ENCODE measurements at places on chromosomes 16 and 17.

GRCh38 chr16:54577651-54578128, 291.1 kb upstream of the IRX3 start:
- DNase-seq: no peak

- peak; percentile 33 for DNase-seq
Measured at GRCh38 chr16:78844682-78845081, 745.2 kb downstream of the WWOX start.

- DNase-seq: no peak
Measured at GRCh38 chr16:89187032-89187769, 13.1 kb downstream of the SLC22A31 start.

GRCh38 chr16:1923299-1924034, 5.3 kb upstream of the HS3ST6 start:
- DNase-seq: peak; percentile 54

DNA sequence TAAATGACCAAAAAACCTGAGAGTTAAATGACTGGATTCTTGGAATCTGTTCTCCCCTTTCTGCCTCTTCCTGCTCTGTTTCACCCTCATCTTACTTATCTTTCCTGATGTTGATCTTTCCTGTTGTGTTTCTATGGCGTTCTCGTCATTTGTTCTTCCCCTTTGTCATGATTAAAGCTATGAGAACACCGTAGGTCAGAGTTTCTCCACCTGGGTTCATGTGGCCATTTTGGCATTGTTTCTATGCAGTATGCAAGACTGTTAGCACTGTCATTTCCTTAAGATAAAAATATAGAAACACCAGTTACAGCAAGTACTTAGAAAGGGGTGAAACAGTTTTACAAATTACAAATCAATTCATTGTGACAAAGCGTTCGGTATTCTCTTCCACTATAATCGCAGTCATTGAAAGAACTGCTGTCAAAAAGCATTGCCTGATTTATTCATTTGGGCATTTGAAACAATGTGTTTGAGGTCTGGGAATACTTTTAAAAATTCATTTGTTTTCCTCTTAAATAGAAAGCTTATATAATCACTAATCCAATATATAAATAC, 166.0 kb downstream of the PHKB start:
- DNase-seq: no peak

DNA sequence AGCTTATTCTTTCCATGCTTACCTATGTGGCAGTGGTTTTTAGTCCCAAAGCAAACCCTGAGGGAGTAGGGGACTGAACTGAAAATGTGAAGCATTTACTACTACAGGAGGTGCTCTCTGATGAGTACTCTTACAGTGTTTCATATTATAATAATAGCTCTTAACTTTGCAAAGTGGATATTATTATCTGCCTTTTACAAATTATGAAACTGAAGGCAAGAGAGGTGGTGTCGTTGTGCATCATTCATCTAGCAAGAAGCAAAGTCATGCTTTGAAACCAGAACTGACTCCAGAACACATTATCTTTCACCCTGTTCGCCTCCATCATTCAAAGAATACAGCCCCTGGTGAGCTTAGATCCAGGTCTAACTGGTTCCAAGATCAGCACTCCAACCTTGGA, 8.2 kb upstream of the KCNH6 start:
- no peak for DNase-seq

GRCh38 chr17:77667478-77667877, 291.0 kb upstream of the TNRC6C start:
- no peak for DNase-seq

DNA sequence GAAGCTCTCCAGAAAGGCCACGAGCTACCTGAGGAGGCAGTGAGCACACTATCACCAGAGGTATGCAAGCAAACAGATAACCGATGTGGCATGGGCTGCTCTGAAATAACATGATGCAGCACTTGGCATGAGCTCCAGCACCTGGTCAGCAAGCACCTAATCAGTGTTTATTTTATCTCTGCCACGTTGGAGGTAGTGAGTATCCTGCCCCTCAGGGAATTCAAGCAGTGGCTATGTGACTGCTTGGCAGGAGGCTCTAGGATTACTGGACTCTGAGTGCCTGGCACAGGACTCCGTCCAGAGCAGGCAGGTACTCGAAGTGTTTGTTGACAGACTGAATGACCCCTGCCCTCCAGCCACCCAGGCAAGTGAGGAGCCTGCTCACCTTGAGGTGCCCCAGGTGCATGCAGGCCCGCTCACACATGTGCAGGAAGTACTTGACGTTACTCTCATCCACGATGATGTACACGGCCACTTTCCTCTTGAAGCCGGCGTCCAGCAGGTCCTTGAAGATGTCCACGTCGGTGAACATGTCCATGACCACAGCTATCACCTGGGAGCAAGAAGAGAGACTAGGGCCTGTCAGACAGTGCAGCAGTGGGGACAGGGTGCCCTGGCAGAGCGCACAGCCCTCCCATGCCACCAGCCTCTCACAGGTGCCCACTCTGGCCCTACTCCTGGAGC, 16.6 kb downstream of the FAM83G start:
- no peak for DNase-seq

GRCh38 chr16:10776280-10776679, 32.6 kb downstream of the NUBP1 start:
- no peak for DNase-seq

- DNase-seq: no peak
Measured at GRCh38 chr16:86993426-86994110, 323.6 kb downstream of the C16orf95 start.

DNA sequence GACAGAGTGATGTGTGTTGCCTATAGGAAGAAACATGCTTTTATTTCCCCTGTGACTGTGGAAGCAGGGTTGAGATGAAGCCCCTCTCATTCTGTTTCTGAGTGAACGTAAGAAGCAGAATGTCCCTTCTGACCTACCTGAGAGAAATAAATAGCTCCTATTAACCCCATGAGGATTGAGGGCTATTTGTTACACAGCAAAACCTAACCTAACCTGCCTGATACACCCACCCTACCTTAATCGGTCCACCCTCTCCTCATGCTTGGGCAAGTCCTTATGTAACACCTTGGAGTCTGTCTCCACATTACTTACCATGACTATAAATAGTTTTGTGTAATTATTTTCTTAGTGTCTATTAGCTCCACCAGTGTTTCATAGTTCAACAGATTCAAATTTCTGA, 41.9 kb downstream of the SALL1 start:
- no peak for DNase-seq

DNA sequence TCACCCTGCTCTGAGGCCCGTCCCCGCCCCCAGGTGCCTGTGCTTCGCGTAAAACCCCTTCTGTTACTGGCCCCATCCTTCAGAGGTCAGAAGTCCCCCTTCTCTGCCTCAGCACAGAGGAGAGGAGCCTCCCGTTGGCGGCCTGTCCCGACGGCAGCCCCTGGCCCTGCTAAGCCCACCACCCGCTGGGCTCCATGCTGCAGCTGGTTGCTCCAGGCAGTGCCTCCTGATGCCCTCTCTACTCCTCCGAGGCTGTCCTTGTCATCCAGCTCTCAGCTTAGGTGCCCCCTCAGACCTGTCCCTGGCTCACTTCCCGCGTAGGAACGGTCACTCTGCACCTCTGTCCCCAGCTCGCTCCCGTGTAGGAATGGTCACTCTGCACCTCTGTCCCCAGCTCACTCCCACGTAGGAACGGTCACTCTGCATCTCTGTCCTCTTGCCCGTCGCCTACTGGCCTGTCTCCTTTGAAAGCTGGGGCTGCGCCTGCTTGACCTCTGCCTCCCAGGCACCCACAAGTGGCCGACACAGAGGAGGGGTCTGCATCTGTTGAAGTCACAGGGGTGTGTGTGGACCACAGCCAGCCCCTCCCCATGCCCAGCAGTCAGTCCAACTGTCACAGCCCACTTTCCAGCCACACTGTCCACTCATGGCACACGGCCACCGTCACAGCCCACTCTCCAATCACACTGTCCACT, 31.7 kb upstream of the ZC3H18 start:
- no peak for DNase-seq

- DNase-seq: peak; percentile 64
Measured at GRCh38 chr16:48194828-48195556, 39.2 kb upstream of the ABCC12 start.

DNA sequence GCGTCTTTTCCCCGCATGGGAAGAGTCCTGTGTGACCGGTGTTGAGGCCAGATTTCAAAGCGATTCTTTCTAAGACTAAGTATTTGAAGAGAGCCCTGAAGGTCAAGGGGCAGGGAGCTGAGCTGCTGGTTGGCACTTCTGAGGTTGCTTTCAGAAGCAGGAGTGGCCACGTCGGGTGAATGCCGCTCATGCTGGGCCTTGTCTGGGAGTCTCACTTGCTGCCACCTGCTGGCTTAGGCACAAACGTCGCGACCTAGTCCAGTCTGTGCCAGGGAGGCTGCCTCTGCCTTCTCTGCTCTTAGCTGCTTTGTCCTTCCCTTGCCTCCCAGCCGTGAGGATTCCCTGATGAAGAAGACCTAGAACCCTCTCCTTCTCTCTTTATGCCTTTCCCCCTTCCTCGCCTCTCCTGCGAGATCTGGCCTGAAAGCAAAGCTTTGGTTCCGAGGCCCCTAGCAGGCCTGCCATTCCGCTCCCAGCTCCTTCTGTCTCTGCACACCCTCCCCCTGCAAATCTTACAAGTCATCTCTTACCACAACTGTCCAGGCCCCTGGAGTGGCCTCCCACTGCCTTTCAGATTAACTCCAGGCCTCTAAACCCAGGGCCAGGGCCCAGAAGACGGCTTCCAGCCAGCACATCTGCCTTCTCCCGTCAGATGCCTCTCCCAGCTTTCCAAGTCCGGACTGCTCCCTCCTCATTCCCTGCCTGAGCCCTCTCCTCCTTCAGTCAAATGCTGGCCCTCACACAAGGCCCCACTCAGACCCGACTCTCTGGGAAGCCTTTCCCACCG, 11.4 kb downstream of the CTNS start:
- DNase-seq: peak; percentile 60

- no peak for DNase-seq
Measured at GRCh38 chr17:31155208-31155810, 60.5 kb downstream of the NF1 start.

DNA sequence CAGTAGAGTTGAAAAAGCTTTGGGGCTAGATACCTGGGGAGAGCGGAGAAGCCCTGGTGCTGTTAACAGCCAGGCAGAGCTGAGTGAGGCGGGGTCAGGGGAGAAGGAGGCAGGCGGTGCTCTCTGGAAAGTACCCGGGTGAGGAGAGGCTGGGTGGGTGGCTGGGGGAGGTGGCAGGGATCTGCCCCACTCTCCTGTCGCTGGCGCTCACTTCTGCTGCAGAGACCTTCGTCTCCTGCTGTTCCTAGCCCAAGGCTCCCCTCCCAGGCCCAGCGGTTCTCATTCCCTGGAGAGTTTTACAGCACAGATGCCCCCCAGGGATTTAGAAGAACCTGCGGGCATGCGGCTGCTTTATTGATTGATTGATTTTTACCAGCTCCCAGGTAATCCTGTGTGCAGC, 302.8 kb downstream of the IRF8 start:
- DNase-seq: no peak

DNA sequence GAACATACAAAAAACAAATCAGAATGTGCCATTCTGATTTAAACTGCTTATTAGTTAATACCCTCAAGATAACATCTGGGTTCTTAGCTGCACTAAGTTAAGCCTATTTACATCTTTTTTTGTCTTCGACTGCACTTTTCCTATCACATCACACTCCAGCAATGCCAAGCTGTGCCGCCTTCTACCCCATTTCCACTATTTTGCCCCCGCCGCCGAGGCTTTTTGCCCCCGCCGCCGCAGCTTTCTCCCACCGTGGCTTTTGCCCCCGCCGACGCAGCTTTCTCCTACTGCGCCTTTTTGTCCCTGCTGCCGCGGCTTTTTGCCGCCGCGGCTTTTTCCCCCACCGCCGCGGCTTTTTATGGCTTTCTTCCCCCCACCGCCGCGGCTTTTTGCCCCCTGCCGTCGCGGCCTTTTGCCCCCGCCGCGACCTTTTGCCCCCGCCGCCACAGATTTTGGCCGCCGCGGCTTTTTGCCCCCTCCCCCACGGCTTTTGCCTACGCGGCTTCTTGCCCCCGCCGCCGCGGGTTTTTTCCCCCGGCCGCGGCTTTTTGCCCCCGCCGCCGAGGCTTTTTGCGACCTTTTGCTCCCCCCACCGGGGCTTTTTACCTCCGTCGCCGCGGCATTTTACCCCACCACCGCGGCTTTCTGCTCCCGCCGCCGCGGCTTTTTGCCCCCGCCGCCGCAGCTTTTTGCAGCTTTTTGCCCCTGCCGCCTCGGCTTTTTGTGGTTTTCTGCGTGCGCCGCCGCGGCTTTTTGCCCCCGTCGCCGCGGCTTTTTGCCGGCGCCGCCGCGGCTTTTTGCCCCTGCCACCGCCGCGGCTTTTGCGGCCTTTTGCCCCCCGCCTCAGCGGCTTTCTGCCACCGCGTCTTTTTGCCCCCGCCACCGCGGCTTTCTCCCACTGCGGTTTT, 331.4 kb upstream of the WSB1 start:
- no peak for DNase-seq

- peak; percentile 33 for DNase-seq
Measured at GRCh38 chr17:1561420-1562175, 994 bp downstream of the PITPNA start.

- no peak for DNase-seq
Measured at GRCh38 chr17:47703191-47703591, 9.2 kb downstream of the TBKBP1 start.

- no peak for DNase-seq
Measured at GRCh38 chr17:14337596-14338079, 36.8 kb downstream of the HS3ST3B1 start.

- no peak for DNase-seq
Measured at GRCh38 chr16:90048737-90049330, 28.3 kb downstream of the PRDM7 start.

- no peak for DNase-seq
Measured at GRCh38 chr16:29701214-29701555, 22.2 kb downstream of the QPRT start.

DNA sequence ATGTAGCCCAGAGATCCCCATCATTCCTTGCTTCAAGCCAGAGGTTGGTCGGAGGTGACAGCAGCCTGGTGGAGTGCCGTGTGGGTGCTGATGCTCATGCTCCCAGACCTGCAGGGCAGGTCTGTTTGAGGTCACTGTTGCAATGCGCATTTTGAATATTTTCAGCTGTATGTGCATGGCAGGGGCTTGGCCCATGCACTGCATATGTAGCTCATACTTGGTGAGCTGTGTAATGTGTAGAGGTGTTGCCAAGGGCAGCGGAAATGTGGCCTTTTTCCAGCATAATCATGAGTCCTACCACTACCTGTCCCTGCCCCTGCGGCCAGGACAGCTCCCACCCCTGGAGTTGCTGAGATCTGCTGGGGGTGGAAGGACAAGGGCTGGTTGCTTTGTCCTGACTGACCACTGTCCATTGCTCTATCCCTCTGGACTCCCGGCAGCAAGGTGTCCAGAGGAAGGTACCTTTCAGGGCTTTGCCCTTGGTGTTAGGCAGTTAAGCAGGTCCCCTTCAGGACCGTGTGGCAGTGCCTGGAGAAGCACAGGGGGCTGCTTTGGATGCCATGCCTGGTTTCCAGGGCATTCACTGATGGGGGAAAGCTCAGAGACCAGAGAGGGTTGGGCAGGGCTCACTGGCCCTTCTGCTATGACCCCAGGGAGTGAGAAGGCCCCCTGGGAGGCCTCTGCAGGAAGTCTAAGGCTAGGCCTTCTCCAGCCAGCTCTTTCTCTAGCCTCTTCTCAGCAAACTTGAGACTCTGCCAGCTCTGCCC, 215.2 kb downstream of the NTN1 start:
- DNase-seq: no peak

GRCh38 chr17:77145612-77146245, 5.0 kb downstream of the SEC14L1 start:
- no peak for DNase-seq
